ENCODE measurements at places on chromosomes 2 and 18.

- DNase-seq: no peak
These were observed 18.9 kb downstream of the TRPM8 start for GRCh38 chr2:233936089-233936488.

DNA sequence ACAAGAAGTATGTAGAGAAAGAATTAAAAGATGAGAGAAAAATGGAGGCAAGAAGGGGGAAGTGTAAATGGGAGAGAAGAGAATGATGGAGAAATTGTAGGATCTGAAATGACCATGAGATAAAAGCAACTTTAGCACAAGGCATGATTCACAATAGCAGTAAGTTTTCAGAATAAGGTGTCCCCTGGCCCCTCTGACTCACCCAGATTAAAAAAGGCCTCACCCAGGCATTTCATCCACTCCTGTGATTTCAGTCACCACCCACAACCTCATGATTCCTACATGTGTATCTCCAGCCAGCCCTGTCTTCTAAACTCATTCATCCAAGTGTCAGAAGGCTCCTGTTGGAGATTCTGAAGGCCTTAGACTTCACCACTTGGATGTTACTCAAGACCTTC lies 56.6 kb downstream of the SP100 start:
- DNase-seq: peak; percentile 38

- DNase-seq: peak; percentile 93
These were observed 166.5 kb downstream of the SEPTIN10 start for GRCh38 chr2:109447251-109447661.

DNA sequence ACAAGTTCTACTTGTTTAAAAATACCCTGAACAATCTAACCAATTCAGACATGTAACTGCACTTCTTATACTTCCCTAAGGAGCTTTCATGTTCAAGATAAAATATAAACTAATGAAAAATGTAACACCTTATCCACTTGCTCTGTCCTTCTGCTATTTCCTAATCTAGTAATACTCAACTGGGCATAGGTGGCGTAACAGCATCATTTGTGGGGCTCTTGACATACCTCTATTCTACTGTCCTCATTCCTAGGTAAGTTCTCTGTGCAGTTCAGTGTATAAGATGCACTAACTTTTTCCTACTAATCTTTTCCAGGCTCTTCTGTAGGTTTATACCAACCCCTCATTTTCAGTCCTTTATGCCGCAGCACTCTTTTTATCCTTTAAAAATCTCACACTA lies 36.7 kb downstream of the PRKD3 start:
- no peak for DNase-seq

DNA sequence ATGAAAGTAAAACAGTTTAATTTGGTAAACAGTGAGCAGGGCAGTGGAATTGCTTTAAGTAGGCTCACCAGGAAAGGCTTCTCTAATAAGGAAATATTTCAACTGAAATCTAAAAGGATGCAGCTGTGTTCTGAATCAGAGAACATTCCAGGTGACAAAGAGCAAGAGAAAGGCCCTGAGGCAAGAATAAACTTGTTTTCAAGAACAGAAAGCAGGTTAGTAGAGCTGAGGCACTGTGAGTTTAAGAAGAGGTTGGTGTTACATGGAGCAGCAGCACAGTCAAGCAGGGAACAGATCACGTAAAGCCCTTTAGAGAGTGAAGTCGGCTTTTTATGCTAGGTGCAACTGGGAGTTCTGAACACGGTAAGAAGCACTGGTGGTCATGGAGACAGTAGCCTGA lies 57.0 kb upstream of the SCN1A start:
- peak; percentile 33 for DNase-seq

- no peak for DNase-seq
These were observed 307.6 kb upstream of the RAB12 start for GRCh38 chr18:8301427-8302172.

- no peak for DNase-seq
These were observed 5.8 kb downstream of the NPPC start for GRCh38 chr2:231920366-231920765.

DNA sequence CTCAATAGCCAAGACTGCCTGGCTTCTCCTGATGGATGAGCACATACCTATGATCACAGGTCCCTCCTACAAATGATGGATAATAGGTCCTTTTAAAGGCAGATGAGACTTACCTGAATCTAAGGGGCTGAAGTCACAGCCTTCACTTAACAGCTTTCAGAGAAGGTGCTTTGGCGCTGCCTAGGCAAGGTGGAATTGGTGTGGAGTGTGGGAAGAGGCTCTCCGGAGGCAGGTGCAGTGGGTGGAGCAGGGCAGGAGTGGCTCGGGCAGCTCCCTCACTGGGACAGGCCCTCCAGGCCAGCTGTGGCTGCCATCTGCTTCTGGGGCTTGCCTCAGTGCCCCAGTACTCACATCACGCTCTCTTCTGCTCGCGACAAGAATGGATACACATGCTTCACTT lies 99.0 kb upstream of the TPO start:
- no peak for DNase-seq

- DNase-seq: no peak
These were observed 2.2 kb downstream of the PSD4 start for GRCh38 chr2:113175736-113176695.

DNA sequence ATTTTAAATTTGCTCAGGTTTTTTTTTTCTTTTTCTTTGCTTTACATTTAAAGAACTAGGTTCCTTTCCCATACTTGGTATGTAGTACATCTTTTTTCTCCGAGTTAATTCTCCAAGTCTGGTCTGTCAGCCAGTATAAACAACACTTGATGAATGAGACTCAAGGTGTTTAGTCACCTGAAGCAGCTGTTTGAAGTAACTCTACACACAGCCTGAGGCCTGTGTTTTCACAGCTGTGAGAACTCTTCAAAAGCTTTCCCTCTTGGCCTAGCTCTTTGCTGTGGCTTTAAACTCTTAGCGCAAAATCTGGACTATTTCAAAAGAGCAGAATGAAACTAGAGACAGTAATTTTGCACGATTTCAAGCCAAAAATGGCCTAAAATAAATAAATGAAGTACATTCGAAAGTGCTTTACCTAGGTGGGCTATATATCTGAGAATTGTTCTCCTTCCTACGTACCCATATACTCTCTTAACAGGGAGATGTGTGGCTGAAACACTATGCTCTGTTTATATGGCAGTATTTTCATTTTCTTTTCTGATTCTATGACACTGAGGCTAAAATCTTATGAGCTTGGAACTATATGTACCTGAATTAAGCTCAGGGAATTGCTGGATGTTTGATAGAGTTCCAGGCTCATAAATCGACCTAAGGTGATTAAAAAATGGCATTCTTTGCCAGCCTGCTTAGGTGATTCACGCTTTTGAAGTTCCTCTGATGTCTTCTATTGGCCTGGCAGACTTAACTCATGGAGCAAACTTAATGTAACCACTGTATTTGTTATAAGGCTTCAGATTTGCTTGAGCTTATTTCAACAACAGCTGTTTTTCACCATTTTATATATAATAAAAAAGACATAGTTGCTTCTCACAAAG lies 1044.1 kb upstream of the ZEB2 start:
- DNase-seq: no peak

DNA sequence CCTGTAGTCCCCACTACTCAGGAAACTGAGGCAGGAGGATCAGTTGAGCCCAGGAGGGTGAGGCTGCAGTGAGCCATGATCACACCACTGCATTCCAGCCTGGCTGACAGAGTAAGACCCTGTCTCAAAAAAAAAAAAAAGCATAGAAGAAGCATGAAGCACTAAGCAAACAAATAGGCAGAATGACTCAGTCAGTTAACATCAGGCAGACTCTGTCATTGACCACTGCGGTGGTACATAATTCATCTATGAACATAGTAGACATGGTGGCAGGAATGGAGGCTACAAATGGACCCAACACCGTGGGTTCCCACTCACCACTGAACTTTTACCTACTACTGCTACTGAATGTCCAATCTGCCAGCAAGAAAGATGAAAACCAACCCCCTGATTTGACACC lies 7.6 kb upstream of the ASXL2 start:
- DNase-seq: peak; percentile 67

GRCh38 chr2:118668431-118669424 lies 178.7 kb downstream of the EN1 start:
- peak; percentile 92 for DNase-seq

DNA sequence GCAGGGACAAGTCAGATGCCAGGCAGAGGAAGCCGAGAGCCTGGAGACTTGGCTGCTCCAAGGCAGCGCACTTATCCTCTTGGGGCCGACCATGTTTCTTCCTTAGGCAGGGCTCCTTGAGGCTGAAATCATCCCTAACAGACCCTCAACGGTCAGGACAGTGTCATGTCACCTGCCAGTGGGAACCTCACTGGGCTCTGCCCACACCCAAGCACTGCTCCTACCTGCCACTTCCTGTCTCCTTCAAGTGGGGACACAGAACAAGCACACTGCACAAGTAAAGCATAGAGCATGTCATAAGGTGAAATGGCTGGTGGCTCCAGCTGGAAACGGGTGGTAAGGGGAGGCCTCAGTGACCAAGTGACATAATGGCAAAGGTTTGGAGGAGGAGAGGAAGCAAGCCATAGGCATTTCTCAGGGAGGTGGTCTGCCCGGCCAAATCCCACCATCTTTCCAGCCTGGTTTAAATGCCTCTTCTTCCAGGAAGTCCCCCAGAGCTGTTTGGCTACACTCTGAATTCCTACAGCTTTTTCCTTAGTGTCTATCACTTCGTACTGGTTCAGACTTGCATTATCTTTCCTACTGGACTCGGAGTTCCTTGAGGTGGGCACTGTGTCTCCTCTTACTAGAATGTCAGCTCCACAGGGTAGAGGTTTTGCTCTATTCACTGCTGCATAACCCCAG lies 7.3 kb upstream of the ATOH8 start:
- no peak for DNase-seq

GRCh38 chr18:8314124-8314523 lies 295.1 kb upstream of the RAB12 start:
- no peak for DNase-seq

GRCh38 chr2:168944065-168944464 lies 43.0 kb downstream of the G6PC2 start:
- no peak for DNase-seq

- DNase-seq: no peak
These were observed 20.4 kb downstream of the GPC1 start for GRCh38 chr2:240455647-240456446.

- peak; percentile 92 for DNase-seq
These were observed 80.4 kb downstream of the LPIN2 start for GRCh38 chr18:2932247-2933181.

- DNase-seq: no peak
These were observed 50.8 kb upstream of the TMEM87B start for GRCh38 chr2:112004253-112004645.

DNA sequence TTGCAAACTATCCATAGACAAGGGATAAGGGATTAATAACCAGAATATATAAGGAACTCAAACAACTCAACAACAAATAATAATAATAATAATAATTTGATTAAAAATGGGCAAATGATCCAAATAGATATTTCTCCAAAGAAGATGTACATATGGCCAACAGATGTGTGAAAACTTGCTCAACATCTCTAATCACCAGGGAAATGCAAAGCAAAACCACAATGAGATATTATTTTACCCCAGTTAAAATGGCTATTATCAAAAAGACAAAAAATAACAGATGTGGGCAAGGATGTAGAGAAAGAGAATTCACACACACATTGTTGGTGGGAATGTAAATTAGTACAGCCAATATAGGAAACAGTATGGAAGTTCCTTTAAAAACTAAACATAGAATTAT lies 26.9 kb downstream of the DNAH7 start:
- no peak for DNase-seq

DNA sequence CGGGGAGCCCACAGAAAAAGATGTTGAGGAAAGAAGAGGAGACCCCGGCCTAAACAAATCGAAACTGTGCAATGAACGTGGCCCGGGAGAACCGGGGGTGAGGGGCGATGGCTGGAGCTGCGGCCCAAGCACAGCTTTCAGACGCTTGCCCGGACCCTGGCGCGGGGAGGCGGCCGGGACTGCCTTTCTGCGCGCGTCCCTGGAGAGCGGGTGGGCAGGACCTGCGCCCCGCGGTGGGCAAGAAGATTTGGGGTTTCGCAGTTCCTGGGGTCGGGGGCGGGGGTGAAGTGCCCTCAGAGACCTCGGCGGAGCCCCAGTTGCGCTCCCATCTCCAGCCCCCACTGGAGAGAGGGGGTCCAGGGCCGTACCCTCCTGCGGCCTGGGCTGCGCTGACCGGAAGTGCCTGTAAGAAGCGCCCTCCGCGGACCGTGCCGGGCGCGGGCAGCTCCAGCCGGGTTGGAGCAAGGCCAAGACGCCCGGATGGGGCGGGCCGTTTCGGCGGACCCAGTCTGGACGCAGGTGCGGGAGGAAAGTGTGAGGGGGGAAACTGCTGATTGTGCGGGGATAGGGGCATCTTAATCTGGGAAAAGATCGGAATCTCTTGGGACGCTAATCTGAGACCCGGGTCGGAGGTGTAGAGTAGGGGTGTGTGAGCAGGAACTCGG lies 11.6 kb downstream of the EN1 start:
- DNase-seq: no peak

GRCh38 chr2:239550357-239550756 lies 149.5 kb upstream of the HDAC4 start:
- DNase-seq: no peak

DNA sequence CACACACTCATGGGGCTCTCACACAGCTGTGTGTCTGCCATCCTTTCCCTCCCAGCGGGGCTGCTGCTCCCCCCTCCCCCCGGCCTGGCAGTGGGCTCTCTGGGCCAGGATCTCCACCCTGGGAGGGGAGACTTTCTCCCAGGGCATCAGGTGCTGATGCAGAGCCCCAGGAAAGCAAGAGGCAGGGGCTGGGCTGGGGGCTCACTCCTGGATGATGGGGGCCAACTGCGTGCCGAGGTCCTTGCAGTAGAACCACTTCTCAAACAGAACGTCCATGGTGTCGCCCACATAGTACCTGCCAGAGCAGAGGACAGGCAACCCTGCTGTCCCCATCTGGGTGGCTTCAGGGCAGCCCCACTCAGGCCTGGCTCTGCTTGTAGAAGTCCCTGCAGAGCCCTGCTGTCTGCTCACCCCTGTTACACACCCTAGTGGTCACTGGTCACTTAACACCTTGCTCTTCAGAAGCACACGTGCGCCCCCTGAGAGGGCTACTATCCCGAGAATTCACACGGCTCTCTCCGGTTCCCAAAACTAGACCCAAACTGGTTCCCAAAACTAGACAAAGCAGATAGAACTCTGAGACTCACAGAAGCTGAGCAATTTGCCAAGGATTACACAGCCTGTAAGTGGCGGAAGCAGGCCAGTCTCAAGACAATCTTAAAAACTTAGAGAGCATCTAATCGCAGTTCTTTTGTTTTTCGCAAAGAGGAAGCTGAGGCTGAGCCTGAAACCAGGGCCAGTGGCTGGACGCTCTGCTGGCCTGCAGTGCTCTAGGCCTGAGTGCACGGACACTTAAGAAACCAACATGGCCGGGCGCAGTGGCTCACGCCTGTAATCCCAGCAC lies 6.6 kb upstream of the OXER1 start:
- DNase-seq: no peak

GRCh38 chr18:48116873-48117630 lies 186.6 kb upstream of the SMAD2 start:
- no peak for DNase-seq

- DNase-seq: no peak
These were observed 71.5 kb downstream of the CDC42EP3 start for GRCh38 chr2:37599688-37600525.

DNA sequence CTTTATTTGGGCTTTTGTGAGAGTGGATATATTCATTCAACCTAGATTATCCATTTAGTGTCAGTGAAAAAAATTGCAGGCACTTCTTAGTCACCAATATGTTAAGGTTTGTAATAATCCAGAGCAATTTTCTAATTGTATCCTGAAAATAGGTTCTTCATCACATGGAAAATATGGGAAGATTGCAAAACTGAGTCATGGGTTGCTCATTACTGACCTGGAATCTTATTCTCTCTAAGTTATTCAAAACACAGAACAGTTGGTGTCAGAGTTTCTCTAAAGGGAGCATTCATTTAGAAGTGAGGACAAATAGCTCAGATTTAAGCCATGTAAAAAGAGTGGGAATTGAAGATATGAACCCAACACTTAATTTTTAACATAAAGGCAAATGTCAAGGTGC lies 181.3 kb downstream of the IKZF2 start:
- DNase-seq: peak; percentile 62

Measured in adipocyte (in vitro differentiated cells).